ENCODE measurements at places on chromosomes 3 and 15.

- DNase-seq: no peak
Measured at GRCh38 chr3:188156056-188156455, 2.1 kb downstream of the LPP start.

DNA sequence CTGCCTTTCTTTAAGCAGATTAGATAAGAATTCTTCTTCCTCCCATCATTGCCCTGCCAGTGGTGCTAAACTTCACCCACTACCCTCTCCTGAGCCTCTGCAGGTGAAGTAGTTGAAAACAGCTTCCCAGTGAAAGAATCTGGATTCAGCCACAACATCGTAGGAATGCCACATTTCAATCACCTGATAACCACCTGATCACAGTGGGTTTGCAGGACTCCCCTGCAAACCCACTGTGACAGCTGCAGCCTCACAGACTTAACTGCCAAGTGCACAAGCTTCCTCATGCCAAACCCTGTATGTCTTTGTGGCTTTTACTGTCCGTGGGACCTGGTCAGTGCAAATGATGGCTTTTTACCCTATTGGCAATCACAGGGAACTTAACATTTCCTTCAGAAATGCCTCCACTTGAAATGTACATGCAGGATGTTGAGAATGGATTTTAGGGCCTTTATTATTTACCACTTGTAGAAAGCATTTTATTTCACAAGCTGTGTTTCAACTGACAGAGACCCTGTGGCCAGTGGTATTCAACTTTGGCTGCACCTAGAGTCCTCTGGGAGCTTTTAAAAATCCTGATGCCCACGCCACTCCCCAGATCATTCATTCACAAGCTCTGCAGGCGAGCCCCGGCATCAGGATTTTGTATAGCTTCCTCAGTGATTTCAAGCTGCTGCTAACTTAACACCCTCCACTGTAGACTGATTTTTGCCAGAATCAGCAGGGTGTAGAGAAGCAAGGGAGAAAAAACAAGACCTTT, 49.1 kb downstream of the OXNAD1 start:
- DNase-seq: no peak

- no peak for DNase-seq
Measured at GRCh38 chr3:81550415-81550814, 211.0 kb downstream of the GBE1 start.

GRCh38 chr15:31799715-31800321, 230.5 kb upstream of the CHRNA7 start:
- DNase-seq: no peak

GRCh38 chr3:71441217-71441924, 142.2 kb downstream of the FOXP1 start:
- no peak for DNase-seq

- DNase-seq: no peak
Measured at GRCh38 chr3:48289659-48290058, 43.8 kb downstream of the SPINK8 start.

All from smooth muscle cell of the brain vasculature (primary cell).